ENCODE measurements at places on chromosomes 13 and 19.

DNA sequence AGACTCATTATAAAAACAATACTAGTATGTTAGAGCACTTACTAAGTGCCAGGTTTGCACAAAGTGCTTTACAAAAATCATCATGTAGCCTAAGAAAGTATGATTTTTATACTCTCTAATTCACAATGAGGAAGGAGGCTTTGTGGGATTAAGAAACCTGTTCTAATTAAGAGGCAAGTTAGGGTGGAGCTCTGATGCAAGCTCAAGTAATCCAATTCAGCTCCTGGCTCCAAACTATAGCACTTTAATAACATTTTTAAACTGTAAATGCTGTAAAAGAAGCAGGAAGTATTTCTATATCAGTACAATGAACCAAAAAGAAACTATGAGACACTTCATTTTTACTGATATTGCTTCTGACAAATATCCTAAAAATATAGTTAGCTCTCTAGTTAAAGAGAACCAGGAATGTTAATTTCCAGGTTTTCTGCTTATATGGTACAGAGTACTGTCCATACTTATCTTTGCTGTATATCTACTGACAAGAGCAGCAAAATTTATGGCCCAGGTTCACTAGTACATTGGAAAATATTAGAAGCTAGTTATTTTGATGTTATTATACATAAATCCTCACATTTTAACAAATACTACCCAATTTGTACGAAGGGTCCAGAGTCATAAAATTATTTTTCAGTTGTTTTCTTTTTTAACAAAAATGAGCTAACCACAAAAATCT, 482.0 kb downstream of the DIAPH3 start:
- DNase-seq, result no peak

GRCh38 chr13:35530581-35530980, 54.1 kb upstream of the MAB21L1 start:
- DNase-seq, result no peak

DNA sequence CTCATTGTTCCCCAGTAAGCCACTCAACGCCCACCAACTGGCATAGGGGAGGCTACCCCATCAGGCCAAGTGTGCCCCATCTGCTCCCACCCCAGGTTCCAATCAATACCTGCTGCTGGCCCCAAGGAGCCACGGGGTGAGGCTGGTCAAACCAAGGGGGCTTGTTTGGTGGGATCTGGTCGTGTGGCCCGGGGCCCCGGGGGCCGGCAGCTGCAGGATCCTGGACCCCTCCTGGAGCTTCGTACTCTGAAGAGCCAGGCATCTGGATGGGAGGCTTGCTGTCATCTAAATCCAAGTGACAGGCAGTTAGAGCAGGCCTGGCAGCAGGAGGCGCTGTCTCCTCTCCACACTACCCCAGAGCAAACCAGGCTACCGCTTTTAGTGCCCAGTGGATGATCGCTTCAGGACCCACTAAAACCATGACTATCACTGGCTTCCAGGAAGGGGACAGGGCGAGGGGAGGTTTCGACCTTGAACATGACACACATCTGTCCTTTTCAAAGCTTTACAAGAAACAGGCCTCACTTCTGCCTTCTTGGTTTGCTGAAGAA, 14.2 kb downstream of the CHERP start:
- DNase-seq, result no peak

DNA sequence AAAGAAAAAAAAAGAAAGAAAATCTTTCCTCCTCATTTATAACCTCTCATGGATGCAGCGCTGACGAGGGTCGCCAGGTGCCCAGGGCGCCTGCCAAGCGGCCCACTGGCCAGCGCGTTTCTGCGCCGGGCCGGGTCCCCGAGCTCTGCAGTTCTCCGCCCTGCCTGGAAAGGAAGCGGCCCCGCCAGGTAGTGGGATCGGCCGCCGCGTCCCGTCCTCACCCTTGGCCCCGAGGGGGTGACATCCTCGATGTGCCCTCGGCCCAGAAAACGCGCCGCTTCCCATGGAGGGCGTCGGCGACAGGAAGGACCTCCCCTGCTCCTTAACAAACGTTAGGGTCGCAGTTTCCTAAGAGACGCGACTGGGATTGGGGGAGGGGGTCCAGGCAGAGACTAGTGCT, 56.9 kb downstream of the ZNF726 start:
- no peak for DNase-seq

DNA sequence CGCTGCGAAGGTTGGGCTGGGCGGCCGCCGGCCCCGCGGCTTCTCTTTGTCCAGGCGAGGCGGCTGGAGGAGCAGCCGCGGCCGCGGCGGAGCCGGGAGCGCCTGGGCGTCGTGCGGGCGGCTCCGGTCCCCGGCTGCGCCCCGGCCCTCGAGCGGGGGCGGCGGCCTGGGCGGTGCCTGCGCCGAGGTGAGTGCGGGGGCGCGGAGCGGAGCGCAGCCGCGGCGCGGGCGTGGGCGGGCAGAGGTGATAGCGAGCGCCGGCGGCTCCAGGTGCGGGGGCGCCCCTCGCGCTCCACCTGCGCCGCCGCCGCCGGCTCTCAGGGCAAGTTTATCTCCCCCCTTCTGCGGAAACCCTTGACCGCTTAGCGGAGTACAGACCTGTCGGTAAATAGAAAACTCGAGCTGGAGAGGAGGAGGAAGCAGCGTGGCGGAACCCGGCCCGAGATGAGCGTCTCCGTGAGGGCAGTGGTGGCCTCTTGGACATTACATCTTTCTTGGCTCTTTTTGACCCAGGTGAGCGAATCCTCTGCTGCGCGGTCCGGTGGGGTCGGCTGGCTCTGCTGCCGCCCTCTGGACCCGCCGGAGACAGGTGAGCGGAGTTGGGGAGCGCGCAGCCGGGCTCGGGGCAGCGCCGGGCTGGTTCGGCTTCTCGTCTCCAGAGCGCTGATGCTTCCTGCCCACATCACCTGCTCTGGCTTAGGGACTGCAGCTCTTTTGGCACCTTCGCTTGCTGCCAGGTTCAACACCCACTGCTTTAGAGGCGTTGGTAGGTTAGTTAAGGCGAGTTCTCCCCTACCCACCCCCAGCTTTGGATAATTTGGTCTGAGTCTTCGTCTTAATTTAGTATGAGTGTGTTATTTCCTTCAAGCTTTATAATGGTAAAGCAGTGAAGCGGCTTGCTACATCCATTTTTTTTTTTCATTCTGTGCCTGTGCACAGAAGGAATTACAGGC, at the start of gene MTUS2:
Gene MTUS2, plus strand, starts transcription at position 241 of the 953 bp plus-strand sequence.
- peak; percentile 7 for DNase-seq

GRCh38 chr13:37490176-37490779, 108.3 kb downstream of the POSTN start:
- DNase-seq, result no peak

DNA sequence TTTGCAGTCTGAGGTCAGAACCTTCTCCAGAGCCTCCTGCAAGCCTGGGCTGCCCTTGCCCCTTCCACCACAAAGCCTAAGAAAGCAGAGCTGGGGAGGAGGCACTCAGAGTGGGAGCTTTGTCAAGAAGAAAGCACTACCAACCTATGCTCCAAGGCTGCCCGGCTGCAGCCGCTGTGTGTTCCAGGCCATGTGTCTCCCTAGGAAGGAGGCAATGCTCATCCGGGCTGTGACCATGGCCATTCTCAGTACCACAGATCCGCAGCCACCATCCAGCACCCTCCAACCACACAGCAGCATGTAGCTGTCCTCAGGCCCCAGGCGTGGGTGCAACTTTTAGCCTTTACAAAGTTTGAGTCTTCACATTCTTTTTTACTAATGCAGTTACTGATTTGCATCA, 22.0 kb downstream of the CARS2 start:
- DNase-seq, result no peak

DNA sequence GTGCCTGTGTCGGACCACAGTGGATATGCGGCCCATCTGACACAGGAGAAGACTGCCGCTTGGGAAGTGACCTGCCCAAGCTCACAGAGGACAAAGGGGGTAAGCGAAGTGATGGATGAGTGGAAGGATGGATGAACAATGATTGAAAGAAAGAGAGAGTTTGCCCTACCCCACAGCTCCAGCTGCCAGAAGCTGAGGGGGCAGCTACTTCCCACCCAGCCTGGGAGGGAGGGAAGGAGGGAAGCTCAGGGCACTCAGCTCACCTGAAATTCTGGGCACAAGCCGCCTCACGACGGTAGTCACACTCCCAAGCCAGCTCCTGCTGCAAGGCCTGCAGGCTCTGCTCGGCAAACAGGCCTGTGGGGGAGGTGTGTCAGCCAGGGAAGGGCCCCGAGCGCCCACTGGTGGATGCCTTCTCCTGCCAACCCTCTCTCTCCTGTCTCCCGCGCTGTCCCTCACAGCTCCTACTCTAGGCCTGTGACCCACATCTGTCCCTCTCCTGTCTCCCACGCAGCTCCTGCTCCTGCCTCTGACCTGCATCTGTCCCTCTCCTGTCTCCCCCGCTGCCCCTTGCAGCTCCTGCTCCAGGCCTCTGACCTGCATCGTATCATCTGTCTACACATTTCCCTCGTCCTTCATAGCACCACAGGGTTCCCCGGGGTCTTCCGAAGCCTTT, 12.0 kb upstream of the NUMBL start:
- peak; percentile 76 for DNase-seq

GRCh38 chr19:2332341-2333026, 4.0 kb downstream of the SPPL2B start:
- DNase-seq, result no peak

- no peak for DNase-seq
Measured at GRCh38 chr13:90510319-90510718, 837.2 kb upstream of the MIR17HG start.

DNA sequence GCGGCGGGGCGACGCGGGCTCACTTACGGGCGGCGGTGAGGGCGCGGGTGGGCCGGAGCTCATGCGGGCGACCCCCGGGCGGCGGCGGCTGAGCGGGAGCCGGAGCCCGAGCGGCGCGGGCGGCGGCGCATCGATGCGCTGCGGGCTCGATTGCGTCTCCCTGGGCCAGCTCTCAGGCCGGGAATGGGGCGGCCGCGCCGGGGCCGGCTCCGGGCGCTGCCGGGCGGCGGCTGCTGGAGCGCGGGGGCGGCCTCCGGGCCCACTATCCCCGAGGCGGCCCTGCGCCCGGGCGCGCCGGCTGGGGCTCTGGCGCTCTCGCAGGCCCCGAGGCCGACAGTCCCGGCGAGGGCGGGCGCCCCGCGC, 1.4 kb upstream of the TSHZ3 start:
- peak; percentile 81 for DNase-seq

DNA sequence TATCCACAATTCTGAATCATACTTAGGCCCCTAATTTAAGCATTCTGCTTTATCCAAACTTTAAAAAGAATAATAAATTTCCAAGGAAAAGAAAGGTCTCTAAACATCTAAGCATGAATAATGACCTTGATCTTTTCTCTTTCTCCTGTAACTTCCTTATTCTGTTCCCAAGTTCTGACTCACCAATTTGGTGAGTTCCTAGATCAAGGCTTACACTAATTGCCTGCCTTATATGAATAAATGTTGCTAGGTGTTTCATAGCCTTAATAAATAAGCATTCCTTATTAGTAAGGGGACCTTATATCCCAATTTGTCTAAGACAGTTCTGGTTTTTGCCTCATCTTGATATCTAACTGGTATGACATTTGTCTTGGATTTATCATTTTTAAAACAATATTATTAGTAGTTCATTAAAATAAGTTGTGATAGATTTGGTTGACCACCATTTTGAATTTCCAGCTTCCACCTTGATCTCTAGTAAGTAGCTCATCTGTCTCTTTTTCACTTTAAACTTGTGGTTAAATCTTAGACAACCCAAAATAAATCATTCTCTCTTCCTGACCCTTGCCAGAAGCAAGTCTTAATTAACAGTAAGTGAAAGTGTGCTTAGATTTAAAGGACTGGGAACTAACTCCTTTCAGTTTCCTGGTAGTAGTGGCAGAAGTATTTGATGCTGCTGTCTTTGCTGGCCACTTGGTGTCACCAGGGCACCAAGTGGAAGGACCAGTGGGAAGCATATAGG, 121.2 kb upstream of the MLNR start:
- DNase-seq, result no peak

- DNase-seq, result peak; percentile 75
Measured at GRCh38 chr19:45526143-45526542, 18.9 kb downstream of the VASP start.

DNA sequence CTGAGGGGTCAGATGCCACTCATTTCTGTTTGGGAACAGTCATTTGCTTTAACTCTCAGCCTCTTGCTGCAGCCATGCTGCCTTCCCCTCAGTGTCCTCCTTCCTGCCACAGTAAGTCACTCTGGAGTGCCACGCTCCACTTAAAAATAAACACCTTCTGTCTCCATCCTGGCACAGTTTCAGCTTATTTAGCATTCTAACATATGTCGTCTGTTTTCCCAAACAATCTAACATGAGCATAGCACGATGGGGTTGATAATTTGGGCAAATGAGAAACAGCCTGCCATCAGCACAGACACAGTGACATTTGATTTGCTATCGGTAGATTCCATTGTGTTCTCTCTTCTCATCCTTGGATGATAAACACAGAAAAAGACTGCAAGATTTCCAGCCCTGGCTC, 768.6 kb downstream of the UQCRFS1 start:
- no peak for DNase-seq

DNA sequence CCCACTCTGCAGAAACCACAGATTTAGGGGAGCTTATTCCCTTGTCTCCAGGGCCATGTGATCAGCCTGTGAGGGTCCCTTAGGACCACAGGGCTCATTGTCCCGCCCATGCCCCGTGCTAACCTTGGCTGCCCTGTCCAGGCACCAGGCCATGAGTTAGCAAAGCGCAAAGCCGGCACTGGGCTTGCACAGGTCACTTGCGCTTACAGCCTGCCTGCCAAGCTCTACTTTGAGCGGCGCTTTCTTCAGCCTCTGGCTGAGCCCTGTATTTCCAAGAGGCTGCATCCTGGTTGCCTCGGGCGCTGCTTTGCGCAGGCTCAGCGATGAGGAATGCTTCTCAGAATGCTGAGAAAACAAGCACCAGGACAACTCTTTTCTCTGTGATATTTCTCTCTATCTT, 188.0 kb downstream of the TDRD3 start:
- DNase-seq, result no peak

DNA sequence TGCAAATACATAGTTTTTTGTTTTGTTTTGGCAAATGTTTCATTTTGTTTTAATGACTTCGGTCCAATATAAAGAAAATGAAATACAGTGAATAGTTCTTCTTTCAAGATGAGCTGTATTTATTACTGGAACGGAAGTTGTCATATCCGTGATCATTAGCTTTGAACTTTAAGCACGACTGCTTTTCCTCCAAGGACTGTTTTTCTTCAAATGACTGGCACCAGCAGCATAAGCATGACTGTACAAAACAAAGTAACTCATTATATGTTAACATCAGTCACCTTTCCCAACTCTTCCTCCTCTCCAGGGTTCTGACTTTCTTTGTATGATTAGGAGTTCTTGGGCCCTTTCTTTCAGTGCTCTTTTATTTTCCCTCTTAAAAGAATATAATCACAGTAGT, 20.5 kb downstream of the EDNRB start:
- no peak for DNase-seq

Measured in HuH-7.5 (cell line).